ENCODE measurements at places on chromosomes 6 and 20. TPM values are rescaled to one million over a fixed set of nuclear protein-coding genes. Genes with fewer than 3 reads are reported as not detected.

DNA sequence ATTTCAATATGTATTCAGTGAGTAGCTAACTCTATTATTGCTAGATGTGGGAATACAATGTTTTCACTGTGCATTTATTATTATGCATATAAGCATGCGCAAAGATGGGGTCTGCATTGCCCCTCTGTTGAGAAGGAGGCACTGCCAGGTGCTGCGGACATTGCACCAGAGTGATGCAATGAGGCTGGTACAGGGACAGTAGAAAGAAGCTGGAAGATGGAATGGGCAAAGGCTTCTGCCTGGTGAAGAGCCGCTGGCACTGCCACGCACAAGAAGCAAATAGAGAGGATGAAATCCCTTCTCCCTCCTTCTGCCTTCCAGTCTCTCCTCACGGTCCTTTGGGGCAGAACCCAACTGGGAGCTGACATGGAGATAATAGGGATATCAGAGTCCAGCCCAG, 154.5 kb upstream of the TNFAIP3 start:
- no peak for DNase-seq

The SLC52A3 gene
- 0.65 TPM for total RNA-seq

DNA sequence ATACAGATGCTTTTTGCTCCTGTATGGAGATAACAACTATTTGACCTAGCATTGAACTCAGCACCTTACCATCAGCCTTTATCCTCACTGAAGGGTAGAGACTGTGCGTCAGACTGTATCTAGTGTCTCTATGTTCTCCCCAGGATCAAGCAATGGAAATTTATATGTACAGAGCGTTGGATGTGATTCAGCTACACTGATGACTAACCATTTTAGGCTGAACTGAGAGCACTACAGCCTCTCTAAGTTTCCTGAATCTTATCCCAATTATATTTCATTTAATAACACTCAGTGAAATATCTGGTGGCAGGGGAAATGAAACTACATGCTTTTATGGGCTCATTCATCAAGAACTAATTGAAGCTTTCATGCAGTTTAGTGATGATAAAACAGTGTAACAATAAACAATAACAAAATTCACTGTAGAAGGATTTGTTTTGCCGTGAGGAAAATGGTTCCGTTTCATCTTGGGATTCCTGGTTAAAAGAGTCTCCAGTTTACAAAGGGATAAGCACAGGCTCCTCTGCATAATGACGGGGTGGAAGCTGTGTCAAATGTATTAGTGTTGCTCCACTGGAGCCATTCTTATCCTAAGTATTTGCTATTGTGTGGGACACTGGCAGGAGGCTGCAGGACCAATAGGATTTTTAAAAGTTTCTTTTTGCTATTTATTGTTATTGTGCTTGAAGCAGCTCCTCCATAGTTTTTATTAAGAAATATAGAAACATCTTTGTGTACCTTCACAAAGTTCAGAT, 567.6 kb upstream of the MMS22L start:
- no peak for DNase-seq

GRCh38 chr20:63215101-63216040, 560 bp downstream of the YTHDF1 start:
- DNase-seq = peak; percentile 53

DNA sequence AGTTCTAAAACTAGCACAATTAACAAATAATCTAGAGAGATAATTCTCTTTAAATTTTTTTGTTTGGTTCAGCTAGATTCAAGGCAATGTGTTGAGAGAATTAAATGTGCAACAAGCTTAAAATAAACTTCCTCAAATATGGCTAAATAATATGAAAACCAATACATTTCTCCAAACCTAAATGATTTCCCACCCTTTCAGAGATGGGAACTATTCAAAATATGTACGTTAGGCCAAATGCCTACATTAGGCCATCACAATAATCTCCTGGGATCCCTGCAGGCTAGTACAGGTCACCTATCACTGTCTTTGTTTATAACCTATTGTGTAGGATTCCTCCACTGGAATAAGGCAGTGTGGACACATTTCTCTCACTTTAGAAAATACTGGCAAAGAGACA, 1.7 kb downstream of the FAXC start:
- DNase-seq = no peak

GRCh38 chr6:27209659-27210269, 37.7 kb upstream of the PRSS16 start:
- DNase-seq = no peak

DNA sequence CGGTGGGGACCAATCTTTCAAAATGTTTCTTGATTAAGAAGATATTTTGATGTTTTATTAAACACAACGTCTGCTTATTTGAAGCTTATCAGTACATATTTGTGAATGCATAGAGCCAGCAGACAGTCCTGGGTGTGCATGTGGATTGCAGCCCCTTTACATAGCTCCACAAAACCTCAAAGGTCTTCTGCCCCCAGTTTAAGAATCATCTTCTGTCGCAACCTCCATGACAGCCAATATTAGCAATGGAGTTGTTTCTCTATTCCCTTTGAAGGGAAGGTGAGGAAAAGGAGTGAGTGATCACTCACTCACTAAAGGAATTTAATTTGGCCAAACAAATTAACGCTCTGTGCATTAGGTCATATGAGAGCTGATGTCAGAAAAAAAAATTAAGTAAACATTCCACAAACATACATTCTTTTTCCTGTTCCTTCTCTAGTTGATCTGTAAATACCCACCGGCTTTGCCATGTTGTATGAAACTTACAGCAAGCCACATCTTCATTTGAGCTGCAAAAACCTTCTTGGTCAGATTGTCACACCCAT, 152.9 kb downstream of the SIM1 start:
- no peak for DNase-seq

GRCh38 chr6:41042226-41043055, at the start of gene TSPO2:
TSPO2 (plus strand) TSS chr6:41042467; CDS start chr6:41042986, 519 bp downstream.
- no peak for DNase-seq

- DNase-seq = no peak
Measured at GRCh38 chr20:59385480-59385879, 85.1 kb downstream of the EDN3 start.

DNA sequence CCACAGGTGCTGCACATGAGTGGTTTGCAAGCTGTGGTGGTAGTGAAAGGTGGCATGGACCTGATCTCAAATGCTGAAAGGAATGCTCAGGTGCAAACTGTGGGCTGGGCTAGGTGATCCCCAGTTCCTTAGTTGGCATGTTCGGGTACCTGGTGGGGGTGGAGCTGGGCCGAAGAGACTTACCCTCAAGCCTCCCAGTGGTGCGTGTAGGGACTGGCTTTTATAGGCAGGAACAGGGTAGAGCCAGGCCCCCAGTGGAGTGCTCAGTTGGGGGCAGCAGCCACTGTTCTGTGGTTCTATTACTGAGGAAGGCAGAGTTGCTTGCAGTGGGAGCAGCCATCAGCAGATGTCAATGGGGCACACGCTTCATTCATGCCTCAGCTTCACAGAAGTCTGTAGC, 399.8 kb downstream of the HTR1B start:
- no peak for DNase-seq

- no peak for DNase-seq
Measured at GRCh38 chr20:49880177-49880576, 35.2 kb downstream of the SPATA2 start.

- peak; percentile 64 for DNase-seq
Measured at GRCh38 chr6:32096394-32097258, 12.5 kb downstream of the TNXB start.

DNA sequence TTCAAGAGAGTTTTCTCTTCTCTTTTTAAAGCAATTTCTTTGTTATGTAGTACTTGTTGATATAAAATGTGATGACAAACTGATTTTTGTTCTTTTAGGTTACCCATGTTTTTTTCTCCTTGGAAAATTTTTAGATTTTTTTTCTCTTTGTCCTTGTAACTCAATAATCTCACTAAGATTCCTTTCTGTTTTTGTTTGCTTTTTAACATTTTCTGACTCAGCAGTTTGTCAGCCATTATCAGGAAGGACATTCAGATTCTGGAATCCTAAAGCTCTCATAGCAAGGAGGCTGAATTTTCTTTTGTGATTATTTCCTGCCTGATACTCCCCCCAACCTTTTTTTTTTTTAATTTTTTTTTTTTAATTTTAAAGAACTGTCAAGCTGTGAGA, 75.2 kb upstream of the CITED2 start:
- DNase-seq = no peak

GRCh38 chr20:58393299-58393698, 4.3 kb downstream of the VAPB start:
- no peak for DNase-seq

- peak; percentile 24 for DNase-seq
Measured at GRCh38 chr6:127695108-127695507, 118.1 kb downstream of the C6orf58 start.

The TMC2 gene
- total RNA-seq = not detected

The TUBB2B gene
- total RNA-seq = 1.5 TPM

GRCh38 chr6:16420337-16420714, 181.9 kb downstream of the GMPR start:
- no peak for DNase-seq

GRCh38 chr6:68559070-68559469, 76.0 kb upstream of the ADGRB3 start:
- DNase-seq = no peak

DNA sequence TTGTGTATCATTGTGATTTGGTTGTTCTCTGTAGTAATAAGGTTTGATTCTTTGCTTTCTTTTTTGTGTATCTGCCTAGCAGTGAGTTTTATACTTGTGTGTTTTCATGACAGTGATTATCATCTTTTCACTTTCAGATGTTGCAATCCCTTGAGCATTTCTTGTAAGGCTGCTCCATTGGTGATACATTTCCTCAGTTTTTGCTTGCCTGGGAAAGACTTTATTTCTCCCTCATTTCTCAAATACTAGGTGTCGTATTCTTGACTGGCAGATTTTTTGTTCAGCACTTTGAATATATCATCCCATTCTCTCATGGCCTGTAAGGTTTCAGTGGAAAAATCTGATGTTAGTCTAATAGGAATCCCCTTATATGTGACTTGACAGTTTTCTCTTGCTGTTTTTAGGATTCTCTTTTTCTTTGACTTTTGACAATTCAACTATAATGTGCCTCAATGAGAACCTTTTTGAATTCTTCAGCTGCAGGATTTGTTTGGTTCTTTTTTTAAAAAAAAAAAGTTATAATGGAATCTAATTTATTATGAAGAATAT, 31.1 kb upstream of the NUP153 start:
- DNase-seq = no peak

The ACTL10 gene
- 0.33 TPM for total RNA-seq
